ENCODE measurements at places on chromosomes 1 and 21. TPM values are rescaled to one million over a fixed set of nuclear protein-coding genes. Genes with fewer than 3 reads are reported as not detected.

- DNase-seq, result no peak
Measured at GRCh38 chr1:85258536-85259117, 835 bp downstream of the C1orf52 start.

DNA sequence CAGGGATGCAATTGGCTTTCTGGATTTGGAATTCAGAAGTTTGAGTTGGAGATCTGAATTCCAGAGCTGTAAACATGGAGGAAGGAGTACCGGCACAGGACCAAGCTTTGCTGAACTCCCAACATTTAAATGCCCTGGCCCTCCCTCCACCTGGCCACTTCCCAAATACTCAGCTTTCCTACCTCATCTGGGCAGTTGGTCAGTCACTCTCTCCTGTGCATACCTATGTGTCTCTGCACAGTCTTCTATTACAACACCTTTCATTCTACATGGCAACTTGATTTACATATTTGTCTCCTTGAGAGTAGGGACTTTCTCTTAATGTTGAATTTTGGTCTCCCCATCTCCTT lies 6.1 kb upstream of the KHDRBS1 start:
- no peak for DNase-seq

Gene CDC42
- polyA plus RNA-seq, result 167 TPM

DNA sequence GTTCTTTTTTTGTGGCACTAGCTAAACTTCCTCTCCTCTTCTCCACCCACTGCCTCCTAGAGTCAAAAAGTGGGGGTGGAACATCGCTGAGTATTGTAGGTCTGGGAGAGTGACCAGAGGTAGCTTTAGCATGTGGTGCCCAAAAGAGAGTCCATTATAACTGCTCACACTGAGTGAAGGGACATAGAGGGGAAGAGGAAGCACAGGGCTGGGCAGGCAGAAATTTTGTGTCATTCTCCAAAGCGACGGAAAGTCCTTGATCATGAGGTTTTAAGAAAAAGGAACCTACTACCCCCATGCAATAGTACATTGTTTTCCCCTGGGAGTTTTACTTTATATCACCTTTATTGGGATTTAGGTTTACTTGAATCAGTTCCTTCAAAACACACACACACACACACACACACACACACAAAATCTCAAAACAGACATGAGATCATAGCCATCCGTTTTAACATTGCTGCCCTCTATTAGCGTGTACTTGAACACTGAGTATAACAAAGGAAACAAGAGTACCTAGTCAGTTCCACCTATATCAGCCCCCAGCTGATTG lies 4.1 kb downstream of the CD84 start:
- DNase-seq, result no peak

GRCh38 chr21:43020177-43020576 lies 45.8 kb downstream of the PKNOX1 start:
- DNase-seq, result no peak

Gene REN
- 0.41 TPM for polyA plus RNA-seq

Gene LCE4A
- not detected for polyA plus RNA-seq

- DNase-seq, result no peak
Measured at GRCh38 chr21:44871576-44872269, 1.8 kb downstream of the PTTG1IP start.

GRCh38 chr1:119873135-119874015 lies 22.9 kb downstream of the ADAM30 start:
- peak; percentile 82 for DNase-seq

DNA sequence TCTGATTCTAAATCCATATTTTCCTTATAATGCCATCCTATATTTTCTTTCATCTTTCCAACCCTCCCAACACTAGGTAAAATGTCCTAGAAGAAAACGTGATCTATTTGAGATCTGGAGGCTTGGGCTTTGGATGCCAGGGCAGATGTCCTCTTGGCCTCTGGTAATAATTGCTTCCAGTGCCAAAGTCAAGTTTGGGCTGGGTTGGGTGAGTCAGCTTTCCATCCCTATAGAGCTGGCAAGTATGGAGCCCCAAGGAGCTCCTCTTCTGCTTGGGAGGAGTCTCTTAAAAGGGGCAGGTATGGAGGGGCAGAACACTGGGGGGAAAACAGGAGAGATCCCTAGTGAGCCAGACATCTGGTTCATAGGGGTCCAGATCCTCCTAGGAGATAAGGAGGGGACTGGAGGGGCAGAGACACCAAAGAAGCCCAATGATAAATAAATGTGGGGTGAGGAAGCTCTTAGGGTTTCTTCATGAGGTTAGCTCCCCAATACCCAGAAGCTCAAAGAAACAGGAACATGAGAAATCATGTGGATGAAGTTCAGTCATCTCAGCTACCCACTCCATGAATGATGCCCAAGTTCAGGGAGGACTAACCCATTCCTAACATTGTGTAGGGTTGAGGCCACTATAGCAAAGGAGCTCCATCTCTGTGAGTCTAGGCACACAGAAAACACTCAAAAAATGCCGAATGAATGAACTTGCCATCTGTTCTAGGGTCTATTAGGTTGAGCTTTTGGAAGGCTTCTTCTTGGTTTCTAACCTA lies 3.5 kb downstream of the C1orf116 start:
- DNase-seq, result no peak

DNA sequence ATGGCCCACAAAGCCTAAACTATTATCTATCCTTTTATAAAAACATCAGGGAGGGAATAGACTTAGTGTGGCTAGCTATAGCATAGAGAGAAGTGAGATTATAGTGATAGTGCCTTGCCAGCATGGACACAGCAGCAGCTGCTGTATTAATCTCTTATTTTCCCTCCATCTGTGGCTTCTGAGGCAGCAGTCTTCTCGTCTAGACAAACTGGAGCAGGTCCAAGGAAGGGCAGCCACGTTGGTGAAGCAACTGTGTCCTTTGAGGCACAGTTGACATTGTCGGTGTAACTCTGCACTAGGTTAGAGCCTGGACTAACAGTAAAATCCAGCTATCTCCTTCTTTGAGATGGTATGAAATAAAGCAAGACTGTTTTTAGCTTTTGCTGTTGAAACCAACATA lies 131.3 kb downstream of the CACHD1 start:
- no peak for DNase-seq

Gene SPRR2E
- polyA plus RNA-seq, result not detected

DNA sequence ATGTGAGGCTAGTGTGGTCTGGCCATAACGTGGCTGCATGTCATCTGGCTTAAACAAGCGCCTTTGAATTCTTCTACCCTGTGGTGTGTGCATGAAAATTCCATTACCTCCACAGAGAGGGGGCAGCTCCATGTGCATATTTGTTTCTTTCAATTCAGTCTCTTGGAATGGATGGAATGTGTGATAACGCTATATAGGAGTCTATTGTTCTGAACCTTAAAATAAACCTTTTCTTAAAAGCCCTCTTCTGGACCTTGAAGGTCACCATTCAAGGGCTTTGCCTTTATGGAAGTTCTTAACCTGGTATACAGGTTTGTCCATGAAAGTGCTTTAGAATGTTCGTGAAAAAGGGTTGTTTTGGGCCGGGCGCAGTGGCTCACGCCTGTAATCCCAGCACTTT lies 118.2 kb upstream of the ADGRL2 start:
- no peak for DNase-seq

Gene CELA3A
- 2.0 TPM for polyA plus RNA-seq

DNA sequence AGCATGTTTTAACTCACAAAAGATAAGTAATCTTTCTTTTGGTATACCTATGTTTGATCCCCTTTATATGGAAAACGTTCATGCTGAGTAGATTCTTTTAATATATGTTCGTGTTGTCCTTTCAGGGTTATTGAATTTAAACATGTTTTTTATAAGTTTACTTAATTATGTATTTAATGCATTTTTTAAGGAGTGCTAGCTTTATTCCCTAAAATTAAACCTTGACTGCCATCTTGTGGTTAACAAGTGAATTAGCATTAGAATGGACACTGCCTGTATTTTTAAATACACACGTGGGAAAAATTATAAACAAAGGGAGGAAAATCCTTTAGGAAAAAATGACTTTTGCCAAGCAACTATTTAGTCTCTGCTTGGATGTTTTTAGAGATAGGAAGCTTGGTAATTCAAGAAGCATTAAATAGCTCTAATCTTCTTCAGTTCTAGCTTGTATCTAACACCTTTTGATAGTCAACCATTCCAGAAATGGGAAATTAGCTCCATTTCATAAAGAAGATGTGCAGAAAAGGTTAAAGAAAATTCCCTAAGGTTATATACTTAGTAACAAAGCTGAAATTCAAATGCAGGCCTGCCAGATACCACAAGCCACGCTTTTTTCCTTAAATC lies 43.0 kb downstream of the UBE2U start:
- no peak for DNase-seq

GRCh38 chr21:37219761-37220432 lies 47.2 kb downstream of the VPS26C start:
- DNase-seq, result no peak

Gene F5
- polyA plus RNA-seq, result 1.1 TPM

DNA sequence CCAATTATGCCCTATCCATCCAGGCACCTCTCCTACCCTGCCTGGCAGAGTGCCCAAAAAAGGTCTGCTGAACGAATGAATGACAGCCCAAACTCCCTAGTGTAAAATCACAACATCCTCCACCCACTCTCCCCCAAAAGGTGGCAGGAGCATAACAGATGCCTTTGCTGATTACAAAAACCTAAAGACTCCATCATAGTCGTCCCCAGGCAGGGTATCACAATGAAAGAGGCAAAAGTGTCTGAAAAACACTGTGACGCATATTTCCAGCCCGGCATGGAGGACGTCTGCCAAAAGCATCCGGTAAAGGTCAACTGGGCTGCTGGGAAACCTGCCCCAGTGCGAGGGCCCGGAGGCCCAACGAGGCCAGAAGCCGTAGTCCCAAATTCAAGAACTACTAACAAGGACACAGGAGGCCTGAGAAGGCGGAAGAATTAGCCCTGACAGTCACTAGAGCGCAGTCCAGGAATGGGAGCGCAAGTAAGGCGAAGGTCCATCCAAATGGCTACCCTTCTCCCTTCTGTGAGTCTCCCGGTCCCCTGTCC lies 576 bp downstream of the SMIM12 start:
- no peak for DNase-seq

Gene TNNI3K
- polyA plus RNA-seq, result 1.4 TPM

Gene FALEC
- 0.47 TPM for polyA plus RNA-seq

Gene UMODL1
- polyA plus RNA-seq, result not detected

- no peak for DNase-seq
Measured at GRCh38 chr1:205442051-205442725, 13.7 kb downstream of the BLACAT1 start.

Gene AKNAD1
- polyA plus RNA-seq, result 1.2 TPM

DNA sequence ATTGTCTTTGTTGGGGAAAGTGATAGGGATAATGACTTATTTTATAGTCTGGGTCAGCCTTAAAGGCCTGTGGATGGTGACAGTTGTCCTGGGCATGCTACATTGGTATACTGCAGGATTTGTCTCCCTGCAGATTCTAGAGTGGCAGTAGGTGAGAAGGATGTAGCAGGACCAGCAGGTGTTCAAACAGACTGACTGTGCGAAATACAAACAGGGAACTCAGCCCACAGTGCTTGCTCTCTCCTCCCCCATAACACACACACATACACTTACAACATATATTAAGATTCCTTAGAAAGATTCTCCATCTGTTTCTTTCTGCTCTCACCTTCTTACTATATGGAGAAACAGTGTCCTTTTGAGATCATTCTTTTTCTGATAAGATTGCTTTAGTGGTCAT lies 6.9 kb downstream of the PDE4B start:
- no peak for DNase-seq

DNA sequence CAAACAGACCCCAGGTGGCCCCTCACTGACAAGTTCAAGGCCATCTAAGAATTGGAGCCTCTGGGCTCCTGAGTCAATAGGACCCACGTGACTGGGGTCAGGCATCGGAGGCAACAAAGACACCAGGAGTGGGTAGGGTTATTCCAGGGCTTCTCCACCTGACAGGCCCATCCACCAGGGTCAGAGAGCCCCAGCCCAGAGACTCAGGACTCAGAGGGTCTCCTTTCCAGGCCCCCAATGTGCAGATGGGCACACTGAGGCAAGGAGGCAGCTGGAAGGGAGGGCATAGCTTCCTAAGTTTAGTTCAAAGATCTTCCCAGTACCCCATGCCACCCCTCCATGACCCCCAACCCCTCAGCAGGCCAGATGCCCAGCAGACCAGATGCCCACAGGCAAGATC lies 388.6 kb downstream of the MATN1 start:
- no peak for DNase-seq

GRCh38 chr1:224172229-224172628 lies 10.8 kb upstream of the DEGS1 start:
- no peak for DNase-seq

GRCh38 chr1:41315146-41315822 lies 46.0 kb upstream of the FOXO6 start:
- DNase-seq, result no peak

Gene DMBX1
- polyA plus RNA-seq, result not detected

GRCh38 chr21:31875496-31876015 lies 2.7 kb downstream of the HUNK start:
- no peak for DNase-seq

Gene INTS3
- 35.9 TPM for polyA plus RNA-seq

DNA sequence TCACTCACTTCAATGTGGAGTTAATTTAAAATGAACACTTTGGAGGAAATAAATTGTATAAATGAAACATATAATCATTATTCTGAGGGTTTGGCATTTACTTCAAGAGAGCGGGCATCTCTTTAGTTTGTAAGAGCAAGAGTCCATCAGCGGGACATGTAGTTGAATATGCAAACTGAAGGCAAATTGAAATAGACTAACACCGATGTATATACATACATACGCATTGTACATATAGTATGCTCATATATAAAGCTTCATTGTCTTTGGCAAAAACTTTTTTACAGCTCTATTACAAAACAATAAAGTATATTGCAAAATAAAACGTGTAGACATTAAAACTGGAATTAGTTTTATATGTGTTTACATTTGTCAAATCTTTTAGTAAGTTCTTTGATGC lies 328.9 kb downstream of the LTN1 start:
- no peak for DNase-seq

Gene CYP2J2
- 4.1 TPM for polyA plus RNA-seq

Data from urinary bladder (tissue), 4 donors.